ENCODE measurements at places on chromosomes 3 and 15.

- no peak for DNase-seq
These were observed 26.3 kb downstream of the LINGO1 start for GRCh38 chr15:77606142-77607034.

GRCh38 chr3:184255291-184256039 lies 5.9 kb downstream of the CAMK2N2 start:
- no peak for DNase-seq

- DNase-seq: no peak
These were observed 28.6 kb downstream of the CGGBP1 start for GRCh38 chr3:88030210-88030609.

DNA sequence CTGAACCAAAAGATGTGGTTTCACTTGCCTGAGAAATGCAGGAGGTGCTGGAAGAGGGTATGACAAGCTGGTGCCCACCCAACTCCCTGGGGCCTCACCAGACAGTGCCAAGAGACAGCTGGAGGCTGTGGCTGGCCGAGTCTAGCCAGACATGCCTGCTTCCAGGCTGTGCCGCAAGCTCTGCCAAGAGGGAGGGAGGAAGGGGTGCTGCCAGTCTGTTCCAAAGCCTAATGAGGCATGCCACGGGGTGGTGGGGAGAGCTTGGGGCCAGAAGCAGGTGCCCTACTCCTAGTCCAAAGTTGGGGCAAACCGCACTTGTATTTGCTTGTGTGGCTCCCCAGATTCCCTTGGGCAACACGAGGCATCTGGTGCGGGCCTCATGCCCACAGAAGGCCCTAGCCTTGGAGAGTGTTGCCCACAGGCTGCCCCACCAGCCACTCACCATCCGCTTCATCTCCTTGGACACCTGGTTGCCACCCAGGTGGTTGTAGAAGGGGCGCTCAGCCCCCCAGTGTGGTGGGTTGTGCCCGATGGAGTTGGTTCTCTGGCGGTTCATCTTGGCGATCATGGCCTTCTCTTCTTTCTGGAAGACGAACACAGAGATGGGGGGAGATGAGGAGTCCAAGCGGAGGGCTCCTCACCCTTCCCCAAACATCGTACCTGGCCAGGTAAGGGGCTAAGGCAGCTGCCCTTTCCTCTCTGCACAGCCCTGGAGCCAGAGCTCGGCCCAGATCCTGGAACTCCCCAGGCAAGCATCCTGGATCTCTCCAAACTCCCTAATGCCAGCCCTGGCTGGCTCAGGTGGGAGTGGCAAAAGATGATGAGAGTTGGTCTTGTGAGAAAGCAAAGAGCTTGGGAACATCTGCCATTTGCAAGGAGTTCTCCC lies 123.4 kb downstream of the SEC22A start:
- DNase-seq: no peak

- no peak for DNase-seq
These were observed 473 bp downstream of the LSM3 start for GRCh38 chr3:14179114-14179465.

DNA sequence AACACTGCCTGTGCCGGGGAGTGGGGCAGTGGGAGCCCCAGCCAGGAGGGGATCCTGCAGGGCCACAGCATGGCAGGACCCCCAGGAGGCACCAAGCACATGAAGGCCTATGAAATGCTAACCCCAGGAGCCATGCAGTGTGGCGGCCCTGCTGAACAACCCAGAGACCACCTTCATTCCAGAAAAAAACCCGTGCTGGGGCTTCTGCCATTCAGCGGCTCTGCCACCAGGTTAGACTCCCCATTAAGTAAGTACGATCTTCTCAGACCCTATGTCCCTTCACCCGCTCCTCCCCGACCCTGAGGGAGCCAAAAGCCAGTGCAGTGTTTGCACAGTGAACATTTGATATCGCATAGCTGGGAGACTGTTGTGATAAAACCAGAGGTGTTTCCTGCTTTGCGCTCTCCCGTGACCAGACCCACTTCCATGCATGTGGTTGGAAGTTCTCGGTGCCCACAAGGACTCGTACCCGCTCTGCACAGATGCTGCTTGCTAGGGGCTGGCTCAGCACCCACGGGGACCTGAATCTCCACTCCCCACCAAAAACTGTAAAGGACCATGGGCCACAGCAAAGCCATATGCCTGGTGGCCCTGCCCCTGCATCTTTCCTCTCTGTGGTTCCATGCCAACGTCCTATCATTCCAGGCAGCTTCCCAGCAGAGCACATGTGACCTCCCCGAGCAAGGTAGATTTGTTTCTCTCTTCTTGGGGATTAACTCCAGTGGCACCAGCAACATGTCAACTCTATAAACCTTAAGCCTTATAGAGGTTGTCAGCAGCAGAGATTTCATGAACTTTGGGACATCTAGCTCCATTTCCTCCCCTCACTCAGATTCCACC lies 5.3 kb downstream of the PLA2G4D start:
- DNase-seq: no peak

- no peak for DNase-seq
These were observed 58.4 kb upstream of the GOLIM4 start for GRCh38 chr3:168154089-168154488.

- DNase-seq: no peak
These were observed 259.1 kb upstream of the PEX5L start for GRCh38 chr3:180295811-180296210.

DNA sequence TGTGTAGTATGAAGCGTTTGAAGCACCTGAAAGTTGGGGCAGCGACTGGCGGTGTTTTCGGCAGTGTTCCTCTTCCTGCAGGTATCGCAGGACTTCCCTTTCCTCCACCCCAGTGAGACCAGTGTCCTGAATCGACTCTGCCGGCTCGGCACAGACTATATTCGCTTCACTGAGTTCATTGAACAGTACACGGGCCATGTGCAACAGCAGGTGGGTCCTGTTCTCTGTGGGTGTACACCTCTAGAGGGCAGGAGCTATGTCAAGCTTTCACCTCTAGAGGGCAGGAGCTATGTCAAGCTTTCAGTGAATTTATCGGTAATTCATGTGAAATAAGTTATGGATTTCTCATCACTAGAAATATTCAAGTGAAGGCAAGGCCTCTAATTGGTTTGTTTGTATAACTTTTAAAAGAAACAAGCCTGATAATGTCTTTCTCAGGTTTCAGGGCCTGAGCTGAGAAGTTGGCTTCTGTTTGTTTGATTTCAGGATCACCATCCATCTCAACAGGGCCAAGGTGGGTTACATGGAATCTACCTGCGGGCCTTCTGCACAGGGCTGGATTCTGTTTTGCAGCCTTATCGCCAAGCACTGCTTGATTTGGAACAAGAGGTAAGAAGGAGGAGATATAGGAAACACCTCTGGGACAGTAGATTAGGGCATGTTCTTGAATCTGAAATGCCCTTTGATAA lies 5.3 kb downstream of the TUBGCP4 start:
- DNase-seq: peak; percentile 12

DNA sequence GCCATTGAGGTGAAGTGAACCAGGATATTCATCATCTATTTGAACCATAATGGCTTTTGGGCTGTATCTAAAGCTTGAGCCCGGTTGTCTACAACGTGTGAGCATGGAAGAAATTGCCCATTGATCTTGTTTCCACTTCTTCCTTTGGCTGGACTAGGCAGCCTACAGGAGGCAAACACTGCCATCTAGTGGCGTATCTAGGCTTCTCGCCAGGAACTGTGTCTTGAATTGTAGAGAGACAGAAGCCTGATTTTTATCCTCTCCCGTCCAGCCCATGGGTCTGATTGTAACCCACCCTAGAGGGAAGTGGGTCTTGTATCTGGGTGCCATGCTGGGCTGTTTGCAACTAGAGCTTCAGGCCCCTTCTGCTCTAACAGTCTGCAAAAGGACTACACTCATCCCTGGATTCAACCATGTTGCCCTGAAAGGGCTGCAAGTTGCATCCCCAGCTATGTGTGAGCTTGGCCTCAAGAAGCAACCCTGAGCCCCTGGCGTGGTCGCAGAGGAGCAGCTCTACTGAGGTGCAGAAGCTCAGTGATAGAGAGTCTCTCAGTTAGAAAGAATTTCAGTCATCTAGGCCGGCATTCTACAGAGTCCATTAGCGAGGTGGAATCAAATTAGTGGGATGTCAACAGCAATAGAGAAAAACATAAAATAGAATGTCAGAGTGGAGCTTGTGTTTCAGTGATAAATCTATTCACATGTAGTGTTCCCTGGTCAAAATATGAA lies 170.2 kb upstream of the UMPS start:
- peak; percentile 45 for DNase-seq

- DNase-seq: no peak
These were observed 132.3 kb downstream of the PGPEP1L start for GRCh38 chr15:98875309-98875708.

DNA sequence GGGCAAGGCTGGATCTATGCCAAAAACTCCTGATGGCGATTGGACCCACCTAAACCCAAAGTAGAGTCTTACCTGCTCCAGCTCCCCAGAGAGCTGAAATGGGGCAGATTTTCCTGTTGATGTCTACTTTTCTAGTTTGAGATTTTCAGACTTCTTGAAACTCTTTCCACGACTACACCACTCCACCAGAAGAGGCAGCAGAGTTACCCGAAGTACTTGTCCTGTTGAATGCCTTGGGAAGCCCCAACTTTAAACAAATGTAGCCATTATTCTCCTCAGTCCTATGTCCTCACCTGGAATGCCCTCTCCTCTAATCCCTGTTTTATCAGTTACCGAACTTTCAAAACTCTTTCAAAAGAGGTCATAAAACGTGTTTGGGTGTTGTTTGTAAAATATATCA lies 843.8 kb downstream of the VGLL3 start:
- no peak for DNase-seq

DNA sequence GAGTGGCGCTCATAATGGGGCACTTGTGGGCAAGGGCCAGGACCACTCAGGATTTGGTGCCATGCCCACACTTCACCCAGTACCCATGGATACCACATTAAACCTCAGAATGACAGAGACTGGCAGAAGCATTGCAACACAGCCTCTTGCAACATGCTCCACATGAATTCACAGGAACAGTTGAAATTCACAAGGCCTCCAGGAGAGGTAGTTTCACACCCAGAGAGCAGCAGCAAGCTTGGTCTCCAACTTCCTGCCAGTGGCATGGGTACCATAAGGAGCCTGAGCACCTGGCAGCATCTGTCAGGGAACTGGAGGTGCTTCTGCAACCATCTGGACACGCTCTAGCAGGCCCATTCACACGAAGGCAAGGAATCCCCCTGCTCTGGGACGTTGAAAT lies 101.0 kb downstream of the OSBPL10 start:
- no peak for DNase-seq

GRCh38 chr15:80210611-80211573 lies 41.1 kb downstream of the CTXND1 start:
- no peak for DNase-seq

DNA sequence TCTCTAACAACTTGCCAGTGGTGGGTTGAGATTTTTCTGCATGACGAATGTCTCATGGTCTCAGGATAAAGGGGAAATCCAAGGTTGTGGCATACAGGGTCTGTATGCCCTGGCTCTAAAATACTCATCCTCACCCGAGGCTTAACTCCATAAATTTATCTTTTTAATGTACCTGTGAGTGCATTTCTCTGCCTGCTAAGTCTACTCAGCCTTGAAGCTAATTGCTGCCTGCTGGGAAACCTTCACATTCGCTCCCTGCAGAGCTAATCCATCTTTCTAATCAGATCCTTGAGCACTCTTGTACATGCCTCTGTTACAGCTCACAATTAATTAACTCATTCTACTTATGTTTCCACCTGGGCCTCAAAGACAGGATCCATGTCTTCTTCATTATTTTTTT lies 93.8 kb downstream of the CMSS1 start:
- no peak for DNase-seq

DNA sequence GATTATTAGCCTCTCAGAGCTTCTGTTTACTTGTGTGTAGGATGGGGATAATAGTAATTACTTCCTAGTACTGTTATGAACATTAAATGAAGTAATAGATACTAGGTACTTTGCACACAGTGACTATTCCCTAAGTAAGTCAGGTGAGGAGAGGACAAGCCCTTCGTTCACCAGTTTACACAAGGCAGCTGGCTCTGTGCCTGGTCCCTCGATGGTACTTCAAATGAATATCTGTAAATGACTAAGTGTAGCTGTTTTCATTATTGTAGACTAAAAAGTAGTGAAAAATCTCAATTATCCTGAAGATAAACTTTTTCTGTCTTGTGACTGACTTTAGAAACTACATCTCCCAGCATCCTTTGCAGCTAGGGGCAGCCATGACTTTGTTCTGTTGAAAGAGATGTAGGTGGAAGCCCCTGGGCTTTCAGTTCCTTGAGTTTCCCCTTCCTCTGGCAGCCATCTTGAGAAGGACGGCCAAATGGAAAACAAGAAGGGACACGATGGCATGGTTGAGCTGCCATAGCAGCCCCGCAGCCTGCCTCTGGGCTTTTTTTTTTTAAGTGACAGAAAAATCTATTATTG lies 11.7 kb upstream of the WNT7A start:
- DNase-seq: no peak

DNA sequence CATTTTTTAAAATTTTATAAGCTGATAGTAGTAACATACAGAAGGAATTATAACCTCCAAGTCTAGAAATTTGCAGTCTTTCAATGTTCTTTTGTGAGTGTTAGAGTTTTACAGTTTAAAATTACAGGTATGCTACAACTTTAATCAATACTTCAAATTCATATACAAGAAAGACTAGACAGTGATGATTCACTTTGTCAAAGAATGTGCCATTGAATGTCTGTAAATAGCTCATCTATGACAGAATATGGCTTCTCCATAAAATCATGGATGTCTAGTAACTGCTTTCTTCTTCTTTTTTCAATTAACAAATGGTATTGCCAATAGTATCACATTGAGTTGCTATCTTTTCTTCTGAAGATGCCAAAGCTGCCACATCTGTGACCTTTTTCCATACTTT lies 4.1 kb upstream of the TSC22D2 start:
- no peak for DNase-seq

GRCh38 chr3:30719536-30719935 lies 113.1 kb downstream of the TGFBR2 start:
- DNase-seq: no peak

DNA sequence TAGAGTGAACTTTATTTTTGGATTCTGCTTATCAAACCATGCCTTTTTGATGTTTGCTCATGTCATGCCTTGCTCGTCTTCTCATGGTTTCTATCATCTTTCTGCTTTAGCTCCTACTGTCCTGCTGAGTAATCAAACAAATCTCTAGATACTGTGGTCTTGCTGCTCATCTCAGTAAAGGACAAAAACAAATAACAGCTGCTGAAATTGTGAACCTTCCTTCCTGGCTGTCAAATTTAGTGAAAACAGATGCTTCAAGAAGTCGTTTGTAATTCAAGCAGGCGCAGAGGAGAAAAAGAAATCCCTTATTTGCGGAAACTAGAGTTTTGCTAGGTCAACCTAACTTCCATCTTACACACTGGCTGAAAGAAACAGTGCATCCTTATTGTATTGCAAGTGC lies 616.1 kb upstream of the ALCAM start:
- no peak for DNase-seq

DNA sequence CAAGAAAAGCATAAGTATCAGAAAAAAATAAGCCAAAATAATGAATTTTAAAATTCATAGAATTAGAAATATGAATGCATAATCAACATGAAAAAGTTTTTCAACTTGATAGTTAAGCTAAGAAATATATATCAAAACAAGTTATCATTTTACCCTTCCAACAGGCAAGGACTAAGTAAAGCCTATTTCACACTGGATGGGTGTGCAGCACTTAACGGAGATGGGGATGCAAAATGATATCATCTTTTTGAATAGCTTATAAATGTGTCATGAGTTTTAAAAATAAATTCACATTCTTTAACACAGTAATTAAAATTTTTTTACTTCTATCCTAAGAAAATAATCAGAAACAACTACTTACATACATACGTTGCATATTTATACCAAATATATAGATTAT lies 20.9 kb downstream of the PIK3R4 start:
- no peak for DNase-seq

- DNase-seq: no peak
These were observed 26.5 kb downstream of the LYSMD4 start for GRCh38 chr15:99706557-99707303.
